Heart left ventricle (tissue), 16 donors: ENCODE measurements at places on chromosomes 1 and 21.

- peaks cover 6% of the 10 kb centered on the region for H3K4me1 ChIP-seq
- H3K27ac ChIP-seq, result no peak overlapping the region
- no peaks in the 10 kb centered on the region for H3K27me3 ChIP-seq
- H3K36me3 ChIP-seq, result no peaks in the 10 kb centered on the region
Observed at GRCh38 chr1:56833088-56833487, 13.9 kb upstream of the FYB2 start.

DNA sequence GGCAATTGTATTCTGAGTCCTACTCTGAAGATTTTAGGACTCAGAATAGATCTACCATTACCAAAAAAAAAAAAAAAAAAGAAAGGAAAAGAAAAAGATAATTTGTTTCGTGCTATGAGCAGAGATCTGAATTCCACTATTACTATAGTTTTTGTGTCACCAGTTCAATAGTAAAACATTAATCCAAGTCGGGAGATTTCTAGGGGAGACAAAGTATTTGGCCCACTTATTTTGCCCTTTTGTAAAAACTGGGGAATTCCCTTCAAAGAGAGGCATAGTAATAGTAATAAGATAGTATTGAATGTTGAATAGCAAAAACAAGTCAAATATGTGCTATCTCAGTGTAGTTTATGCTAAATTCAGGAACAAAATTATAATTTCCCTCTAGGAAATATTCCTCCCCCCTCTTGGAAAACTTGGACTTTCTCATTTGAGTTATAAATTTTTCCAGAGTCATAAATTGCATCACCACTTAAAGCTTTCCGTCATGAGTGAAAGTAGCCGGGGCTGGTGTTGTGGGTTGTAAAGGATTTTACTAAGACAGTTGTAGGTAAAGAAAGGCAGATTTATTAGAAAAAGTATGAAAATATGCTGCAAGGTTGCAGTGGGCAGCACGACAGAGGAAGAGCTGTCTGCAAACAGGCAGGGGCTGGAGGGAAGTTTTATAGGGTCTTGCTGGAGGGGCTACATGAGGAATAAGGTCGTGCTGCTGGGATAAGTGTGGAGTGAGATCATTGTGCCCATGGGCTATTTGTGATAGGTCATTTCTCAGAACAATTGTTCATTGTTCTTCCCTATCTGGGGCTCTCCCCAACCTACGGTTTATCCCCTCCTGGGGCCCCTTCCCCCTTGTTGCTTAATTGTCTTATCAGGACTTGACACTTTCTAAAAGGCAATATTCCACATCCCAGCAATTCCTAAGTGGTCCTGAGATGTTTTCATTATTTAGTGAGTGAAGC, 1009.9 kb downstream of the PLA2G4A start:
- H3K27ac ChIP-seq, result no peak overlapping the region
- no peaks in the 10 kb centered on the region for H3K27me3 ChIP-seq
- no peaks in the 10 kb centered on the region for H3K4me1 ChIP-seq
- no peak for DNase-seq
- H3K36me3 ChIP-seq, result no peaks in the 10 kb centered on the region

GRCh38 chr1:169330927-169331326, 36.7 kb downstream of the NME7 start:
- no peak overlapping the region for H3K4me3 ChIP-seq
- no peaks in the 10 kb centered on the region for H3K4me1 ChIP-seq
- H3K36me3 ChIP-seq, result no peaks in the 10 kb centered on the region
- no peak overlapping the region for H3K27ac ChIP-seq
- no peaks in the 10 kb centered on the region for H3K27me3 ChIP-seq
- DNase-seq, result no peak

DNA sequence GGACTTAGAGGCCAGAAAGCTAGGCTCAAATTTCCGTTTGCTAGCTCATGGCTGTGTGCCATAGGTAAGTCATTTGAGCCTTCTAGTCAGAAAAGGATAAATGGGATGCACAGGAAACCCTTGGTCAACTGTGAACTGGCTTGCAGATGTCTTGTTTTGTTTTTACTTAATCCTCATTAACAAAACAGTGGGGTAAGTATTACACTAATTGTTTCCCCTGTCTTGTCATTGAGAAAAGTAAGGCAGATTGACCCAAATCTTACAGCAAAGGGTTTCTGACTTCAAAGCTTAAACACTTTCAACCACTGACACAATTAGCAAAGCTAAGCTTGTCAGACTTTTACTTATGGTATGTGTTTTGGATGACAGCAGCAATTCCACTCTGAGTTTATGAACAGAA, 291.3 kb downstream of the NTNG1 start:
- H3K27me3 ChIP-seq, result peaks cover 4% of the 10 kb centered on the region
- no peak overlapping the region for H3K4me3 ChIP-seq
- H3K36me3 ChIP-seq, result no peaks in the 10 kb centered on the region
- H3K27ac ChIP-seq, result no peak overlapping the region
